ENCODE measurements at places on chromosomes 2 and 18.
A peak's percentile ranks its signal among the peaks of the same experiment; 100 is the strongest.

DNA sequence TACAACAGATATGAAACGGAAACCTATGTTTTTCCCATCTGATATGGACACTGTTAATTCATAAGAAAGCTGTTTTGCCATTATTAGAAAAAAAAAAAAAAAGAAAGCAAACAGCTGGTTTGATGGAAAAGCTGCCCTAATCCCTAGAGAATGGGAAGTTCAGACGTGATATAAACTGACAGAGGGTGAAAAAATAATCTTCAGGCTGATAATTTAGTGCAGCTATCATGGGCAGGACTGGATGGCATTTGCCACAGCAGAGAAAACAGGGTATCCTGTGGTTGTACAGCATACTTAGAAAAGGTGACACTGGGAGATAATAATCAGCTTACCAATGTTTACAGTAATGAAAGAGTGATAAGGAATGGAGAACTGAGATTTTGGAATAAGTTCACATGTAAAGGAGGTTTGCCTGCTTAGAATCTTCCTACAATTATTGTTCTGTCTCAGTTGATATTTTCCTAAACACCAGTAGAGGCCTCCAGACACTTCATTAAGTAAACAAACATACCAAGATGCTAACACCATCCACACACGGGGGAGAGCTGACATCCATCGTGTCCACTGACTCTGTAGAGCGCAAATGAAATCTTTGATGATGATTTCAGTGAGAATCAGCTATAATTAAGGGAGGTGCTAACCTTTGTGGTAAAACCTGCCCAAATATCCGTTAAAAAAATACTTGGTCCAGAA, 211.6 kb upstream of the MMADHC start:
- peak; percentile 23 for DNase-seq

GRCh38 chr18:36408606-36409005, 111.1 kb downstream of the FHOD3 start:
- no peak for DNase-seq

GRCh38 chr2:11129598-11130449, 25.4 kb upstream of the SLC66A3 start:
- peak; percentile 69 for DNase-seq

DNA sequence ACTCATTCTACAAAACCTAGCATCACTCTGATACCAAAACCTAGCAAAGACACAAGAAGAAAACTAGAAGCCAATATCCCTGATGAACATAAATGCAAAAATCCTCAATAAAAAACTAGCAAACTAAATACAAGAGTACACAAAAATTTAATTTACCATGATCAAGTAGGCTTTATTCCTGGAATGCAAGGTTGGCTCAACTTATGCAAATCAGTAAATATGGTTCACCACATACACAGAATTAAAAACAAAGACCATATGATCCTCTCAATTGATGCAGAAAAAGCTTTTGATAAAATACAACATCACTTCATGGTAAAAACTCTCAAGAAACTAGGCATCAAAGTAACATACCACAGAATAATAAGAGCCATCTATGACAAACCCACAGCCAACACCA, 188.3 kb downstream of the ETAA1 start:
- no peak for DNase-seq

- DNase-seq = no peak
These were observed 128.1 kb upstream of the MYCN start for GRCh38 chr2:15812187-15812780.

GRCh38 chr2:77666251-77666980, 144.2 kb upstream of the LRRTM4 start:
- DNase-seq = no peak

DNA sequence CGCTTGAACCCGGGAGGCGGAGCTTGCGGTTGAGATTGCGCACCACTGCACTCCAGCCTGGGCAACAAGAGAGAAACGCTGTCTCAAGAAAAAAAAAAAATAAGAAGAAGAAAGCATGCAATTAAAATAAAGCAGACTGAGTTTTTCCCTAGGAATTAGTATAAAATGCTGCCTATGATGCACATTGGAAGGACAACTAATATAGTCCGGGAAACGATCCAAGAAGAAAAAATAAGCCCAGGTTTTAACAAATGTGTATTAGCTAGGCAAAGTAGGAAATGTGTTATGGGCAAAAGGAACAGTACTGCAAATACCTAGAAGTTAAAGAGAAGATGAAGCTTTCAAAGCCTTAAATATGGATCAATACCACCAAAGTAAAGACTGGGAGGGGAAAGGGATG, 64.0 kb downstream of the SPIRE1 start:
- no peak for DNase-seq

GRCh38 chr2:111663471-111664274, 220.3 kb downstream of the ANAPC1 start:
- DNase-seq = peak; percentile 80

DNA sequence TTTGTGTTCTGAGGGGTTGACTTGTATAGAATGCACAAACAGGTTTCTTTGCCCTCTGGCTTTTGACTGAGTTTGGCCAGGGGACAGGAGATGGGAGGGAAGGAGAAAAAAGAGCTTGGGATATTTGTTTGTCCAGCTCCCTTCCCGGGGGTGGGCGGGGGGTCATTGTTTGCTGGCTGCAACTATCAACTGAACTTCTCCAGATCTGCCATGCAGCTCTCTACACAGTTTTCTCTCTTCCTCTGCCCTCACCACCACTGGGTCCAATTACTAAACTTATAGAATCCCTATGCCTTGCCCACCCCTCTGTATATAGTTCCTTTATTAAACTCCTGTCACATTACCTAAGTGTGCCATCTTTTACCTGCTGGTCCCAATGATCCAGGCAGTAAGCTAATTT, 32.8 kb upstream of the CHN1 start:
- no peak for DNase-seq

DNA sequence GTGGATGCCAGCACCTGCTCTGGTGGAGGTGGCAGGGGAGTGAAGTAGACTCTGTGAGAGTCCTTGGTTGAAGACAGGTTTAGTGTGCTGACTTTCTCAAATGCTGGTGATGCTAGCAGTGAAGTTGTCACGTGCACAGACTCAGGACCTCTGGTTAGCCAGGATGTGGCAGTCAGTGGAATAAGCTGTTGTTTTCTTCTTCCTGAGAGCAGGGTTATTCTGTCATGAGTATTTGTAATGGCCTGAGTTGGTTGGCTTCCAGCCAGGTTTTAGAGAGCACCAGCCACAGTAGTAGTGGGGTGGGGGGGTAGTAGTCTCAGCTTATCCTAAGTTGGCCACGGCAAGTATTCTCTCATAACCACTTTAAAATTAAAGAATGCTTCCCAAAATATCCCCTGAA, 238.5 kb upstream of the FBXO11 start:
- peak; percentile 78 for DNase-seq

DNA sequence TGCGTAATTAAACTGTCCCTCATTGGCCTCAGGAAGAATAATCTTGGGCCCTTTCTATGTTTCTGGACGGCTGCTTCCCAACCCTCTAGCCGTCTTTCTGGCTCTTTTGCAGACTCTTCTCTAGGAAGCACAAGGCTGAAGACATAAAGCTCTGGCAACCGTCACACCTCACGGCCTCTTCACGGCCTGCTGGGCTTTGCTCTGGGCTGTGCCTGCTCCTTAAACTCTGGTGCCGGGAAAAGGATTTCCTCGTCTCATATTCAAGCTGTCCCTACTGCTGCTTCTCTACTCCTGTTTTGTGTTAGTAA, 36.0 kb upstream of the WIPF1 start:
- DNase-seq = peak; percentile 72

DNA sequence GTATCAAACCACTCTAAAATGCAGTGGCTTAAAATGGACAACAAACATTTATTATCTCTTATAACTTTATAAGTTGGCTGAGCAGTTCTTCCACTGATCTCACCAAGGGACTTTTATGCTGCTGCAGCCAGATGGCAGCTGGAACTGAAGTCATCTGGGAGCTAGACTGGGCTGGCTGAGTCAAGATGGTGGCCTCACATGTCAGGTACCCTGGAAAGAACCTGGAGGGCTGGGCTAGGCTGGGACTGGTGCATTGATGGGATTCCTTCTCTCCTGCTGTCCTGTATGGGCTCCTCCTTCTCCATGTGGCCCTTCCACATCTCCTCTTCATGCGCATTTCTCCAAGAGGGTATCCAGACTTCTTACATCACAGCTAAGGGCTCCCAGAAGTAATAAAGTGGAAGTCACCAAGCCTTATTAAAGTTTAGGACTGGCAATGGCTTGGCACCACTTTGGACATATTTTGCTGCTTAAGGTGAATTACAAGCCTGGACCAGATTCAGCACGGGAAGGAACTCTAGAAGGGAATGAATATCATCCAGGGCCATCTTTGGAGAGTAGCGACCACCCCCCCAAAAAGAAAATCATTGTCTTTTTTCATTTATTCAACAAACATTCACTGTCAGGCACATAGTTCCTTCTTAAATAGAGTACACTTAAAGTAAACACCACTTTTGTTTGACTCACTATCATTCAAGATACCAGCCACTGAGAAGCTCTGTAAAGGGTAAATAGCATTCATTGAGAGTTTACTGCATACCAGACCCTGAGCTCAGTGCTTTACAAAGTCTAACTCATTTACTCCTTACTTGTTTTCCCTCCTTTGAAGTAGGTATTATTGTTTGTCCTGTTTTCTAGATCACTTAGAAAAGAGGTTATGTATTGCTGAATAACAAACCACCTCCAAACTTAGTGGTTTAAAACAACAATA, 138.0 kb downstream of the ZFP36L2 start:
- DNase-seq = no peak

DNA sequence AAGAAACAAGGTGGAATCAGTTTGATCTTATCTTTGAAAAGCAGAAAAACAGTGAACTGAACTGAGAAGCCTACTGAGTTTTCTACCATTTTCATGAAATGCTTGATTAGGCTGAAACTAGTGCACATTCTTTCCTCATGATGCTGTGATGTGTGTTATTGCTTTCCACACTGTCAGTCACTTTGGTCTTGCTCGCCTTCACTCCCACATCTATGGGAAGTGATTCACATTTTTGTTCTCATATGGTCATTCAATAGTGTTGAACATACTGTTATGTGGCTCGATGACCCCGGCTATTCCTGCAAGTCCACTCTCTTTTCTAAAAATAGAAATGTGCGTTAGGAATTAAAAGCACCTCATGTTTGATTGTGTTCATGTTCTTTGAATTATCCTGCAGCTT, 129.7 kb downstream of the TGIF1 start:
- DNase-seq = no peak

DNA sequence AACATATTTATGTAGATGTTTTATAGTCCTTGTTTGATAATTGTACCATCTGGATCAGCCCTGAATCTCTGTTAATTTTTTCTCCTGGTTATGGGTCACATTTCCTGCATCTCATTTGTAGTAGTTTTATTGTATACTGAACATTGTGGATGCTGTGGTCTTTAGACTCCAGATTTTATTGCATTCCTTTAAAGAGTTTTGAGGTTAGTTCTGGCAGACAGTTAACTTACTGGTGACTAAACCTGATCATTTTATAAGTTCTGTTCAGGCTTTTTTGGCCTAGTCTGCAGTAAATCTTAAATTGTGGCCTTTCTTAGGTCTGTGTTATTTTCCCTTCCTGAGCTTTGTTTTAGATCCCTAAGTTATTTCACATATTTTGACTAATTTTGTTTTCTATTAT, 84.3 kb downstream of the FANCL start:
- no peak for DNase-seq

DNA sequence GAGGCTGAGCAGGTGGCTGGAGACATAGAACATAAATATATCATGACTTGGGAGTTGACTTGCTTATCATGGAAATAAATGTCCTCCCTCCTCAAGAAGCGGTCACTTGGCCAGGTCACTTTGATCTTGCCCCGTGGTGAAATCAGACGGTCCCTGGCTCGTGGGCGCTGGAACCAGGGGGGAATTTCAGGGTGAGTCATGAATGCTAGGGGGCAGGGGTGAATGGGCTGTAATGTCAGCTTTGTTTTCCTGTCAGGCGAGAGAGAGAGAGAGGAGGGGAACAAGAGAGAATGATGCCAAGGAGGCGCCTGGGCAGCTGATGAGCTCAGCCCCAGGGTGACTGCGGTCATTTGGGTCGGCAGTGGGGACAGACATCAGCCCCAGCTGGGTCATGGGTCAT, 47.7 kb downstream of the RRM2 start:
- no peak for DNase-seq

GRCh38 chr2:29246383-29247300, 131.4 kb downstream of the CLIP4 start:
- DNase-seq = no peak

GRCh38 chr2:47309952-47310800, 92.8 kb upstream of the MSH2 start:
- DNase-seq = peak; percentile 84

- DNase-seq = no peak
These were observed 3.6 kb downstream of the LRRTM1 start for GRCh38 chr2:80300954-80301353.

DNA sequence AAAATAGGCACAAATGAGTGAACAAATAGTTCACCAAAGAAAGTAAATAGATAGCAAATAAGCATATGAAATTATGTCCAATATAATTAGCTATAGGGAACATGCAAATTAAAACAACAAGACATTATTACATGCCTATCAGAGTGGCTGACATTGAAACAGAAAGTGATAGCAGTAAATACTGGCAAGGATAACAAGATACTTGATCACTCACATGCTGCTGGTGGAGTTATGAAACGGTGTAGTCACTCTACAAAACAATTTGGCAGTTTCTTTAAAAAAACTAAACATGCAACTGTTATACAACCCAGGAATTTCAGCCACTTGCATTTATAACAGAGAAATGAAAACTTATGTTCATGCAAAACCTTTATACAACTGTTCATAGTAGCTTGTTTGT, 439.2 kb upstream of the ACVR2A start:
- no peak for DNase-seq

GRCh38 chr18:22489704-22490103, 72.0 kb upstream of the CTAGE1 start:
- DNase-seq = no peak

Measured in OCI-M1 (cell line).